ENCODE measurements at places on chromosomes 1 and 21. TPM values are rescaled to one million over a fixed set of nuclear protein-coding genes. Genes with fewer than 3 reads are reported as not detected.

GRCh38 chr1:161364332-161364731 is 3.3 kb downstream of the CFAP126 start:
- DNase-seq: no peak

- DNase-seq: peak; percentile 30
Observed at GRCh38 chr1:40302475-40302874, 14.6 kb downstream of the COL9A2 start.

CFAP45 gene
- 1.6 TPM for total RNA-seq

GRCh38 chr1:243525085-243525487 is 269.2 kb downstream of the SDCCAG8 start:
- DNase-seq: no peak

OTUD3 gene
- 14.0 TPM for total RNA-seq

GBP6 gene
- total RNA-seq: not detected

DNA sequence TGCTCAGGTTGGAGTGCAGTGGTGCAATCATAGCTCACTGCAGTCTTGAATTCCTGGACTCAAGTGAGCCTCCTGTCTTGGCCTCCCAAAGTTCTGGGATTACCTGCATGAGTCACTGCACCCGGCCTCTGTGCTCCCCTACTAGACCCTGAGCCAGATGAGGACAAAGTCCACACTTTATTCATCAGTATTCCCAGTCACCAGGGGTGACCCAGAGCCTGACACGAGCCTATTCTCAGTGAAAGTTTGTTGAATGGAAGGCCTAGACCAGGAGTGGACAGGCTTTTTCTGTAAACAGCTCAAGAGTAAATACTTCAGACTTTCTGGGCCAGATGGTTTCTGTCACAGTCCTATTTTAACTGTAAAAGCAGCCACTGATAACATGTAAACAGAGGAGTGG is 68.2 kb downstream of the MAB21L3 start:
- no peak for DNase-seq

AGT gene
- 13.0 TPM for total RNA-seq

CD244 gene
- 0.98 TPM for total RNA-seq

GRCh38 chr1:241331328-241332036 is 25.5 kb downstream of the RGS7 start:
- no peak for DNase-seq

DNA sequence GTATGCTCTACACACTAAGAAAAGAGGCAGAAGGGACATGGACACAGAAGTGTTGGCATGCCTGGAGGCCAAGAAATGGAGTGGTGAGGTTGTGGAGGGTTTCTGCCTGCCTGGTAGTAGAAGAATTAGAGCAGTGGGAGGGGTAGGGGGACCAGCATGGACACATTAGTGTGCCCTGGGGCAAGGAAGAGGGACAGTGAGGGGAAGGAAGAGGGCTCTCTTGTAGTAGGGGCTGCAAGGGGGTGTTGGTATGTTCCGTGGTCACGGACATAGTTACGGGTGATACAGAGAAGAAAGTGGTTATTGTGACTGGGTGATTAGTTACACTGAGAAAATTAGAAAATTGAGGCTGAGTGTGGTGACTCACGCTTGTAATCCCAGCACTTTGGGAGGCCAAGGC is 23.3 kb downstream of the LEMD1 start:
- DNase-seq: no peak

UBXN10 gene
- 0.13 TPM for total RNA-seq

- no peak for DNase-seq
Observed at GRCh38 chr1:38624336-38625039, 235.1 kb downstream of the RRAGC start.

FOXD2 gene
- 12.3 TPM for total RNA-seq

DNA sequence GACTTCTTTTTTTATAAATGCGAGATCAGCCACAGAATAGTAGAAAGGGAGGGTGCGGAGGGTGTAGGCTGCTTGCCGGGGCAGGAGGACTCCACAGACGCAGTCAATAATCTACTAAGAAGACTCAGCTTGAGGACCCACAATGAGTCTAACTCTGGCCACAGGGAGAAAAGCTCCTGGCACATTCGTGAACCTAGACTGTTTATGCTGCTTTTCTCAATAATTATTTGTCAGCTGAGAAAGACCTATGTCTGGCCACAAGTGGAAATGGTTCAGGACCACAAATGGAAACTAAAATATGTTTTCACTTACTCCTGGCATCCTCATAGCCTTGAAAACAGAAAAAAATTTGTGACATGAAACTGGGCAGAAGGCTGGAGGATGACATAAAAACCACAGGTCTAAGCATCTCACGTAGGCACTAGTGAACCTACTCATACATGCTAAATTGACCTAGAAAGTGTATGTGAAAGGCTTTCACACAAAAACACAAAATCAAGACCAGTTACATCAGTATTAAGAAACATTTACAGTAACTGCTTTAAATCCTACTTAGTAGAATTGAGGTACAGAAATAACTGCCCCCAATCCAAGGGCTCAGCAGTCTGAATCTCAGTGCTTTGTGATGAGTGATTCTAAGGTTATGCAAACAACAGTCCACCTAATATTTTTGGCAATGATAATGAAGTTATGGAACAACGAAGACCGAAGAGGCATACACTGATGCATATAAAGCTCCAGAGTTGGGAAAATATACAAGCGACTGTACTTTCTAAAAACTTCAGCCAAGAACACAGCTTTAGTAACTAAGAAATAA is 159.5 kb downstream of the SLC45A1 start:
- no peak for DNase-seq

GRCh38 chr1:17201201-17202021 is 3.5 kb upstream of the PADI1 start:
- peak; percentile 32 for DNase-seq

DNA sequence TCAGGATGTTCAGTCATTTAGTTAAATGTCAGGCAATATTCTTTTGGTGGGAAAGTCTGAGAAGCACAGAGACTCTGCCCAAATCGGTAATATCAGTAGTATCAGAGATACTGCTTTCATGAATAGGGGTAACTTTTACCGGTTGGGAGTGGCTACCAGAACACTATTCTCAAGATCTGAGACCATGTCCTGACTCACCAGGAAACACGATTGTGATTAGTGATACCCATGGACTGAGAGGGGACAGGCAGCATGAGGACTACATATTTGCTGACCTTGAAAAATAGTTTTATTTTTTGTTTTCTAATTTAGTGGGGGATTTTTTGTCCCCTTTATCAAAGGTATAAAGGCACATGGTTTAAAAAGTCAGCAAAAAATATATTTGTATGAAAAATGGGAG is 76.0 kb upstream of the NEK2 start:
- no peak for DNase-seq

IL22RA1 gene
- not detected for total RNA-seq

GRCh38 chr1:229221106-229222019 is 49.5 kb upstream of the RAB4A start:
- DNase-seq: peak; percentile 55

DNA sequence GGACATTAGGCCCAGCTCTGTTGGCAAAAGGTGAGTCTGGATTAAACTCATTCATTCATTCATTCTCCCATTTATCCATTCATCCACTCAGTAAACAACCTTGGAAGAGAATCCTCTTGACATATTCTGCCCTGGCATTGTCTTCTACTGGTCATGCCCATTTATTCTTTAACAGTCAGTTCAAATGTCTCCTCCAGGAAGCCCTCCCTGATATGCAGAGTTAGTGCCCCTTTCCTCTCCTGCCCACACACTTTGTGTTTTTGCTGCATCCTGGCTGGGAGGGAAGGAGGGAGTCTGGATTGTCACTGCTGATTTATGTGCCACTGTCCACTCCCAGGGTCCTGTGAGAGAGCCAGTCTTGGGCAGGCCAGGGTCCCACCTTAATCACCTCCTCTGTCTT is 600.3 kb downstream of the MATN1 start:
- DNase-seq: no peak

FALEC gene
- not detected for total RNA-seq

VAV3 gene
- total RNA-seq: 6.4 TPM

DNA sequence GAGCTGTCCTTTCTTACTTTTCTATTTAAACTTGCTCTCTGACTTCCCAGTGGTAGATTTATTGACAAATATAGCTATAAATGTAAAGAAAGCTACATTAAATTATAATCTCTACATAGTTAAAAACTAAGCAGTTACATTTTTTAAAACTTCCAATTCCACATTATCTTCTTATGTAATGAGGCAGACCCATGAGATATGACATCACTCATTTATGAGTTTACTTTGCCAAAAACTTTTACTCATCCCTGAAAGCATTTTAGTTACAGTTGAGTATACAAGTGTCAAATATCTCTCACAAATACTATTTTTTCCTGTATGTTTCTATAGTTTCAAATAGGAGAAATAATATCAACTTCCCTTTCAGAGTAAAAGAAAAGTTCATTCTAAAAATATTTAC is 3.8 kb downstream of the NMNAT2 start:
- DNase-seq: no peak

GRCh38 chr21:42122808-42123207 is 51.7 kb downstream of the UMODL1 start:
- no peak for DNase-seq

DSCAM gene
- 0.36 TPM for total RNA-seq

SCCPDH gene
- 79.0 TPM for total RNA-seq

GRCh38 chr1:147605591-147605990 is 64.3 kb downstream of the BCL9 start:
- no peak for DNase-seq

PLA2G2F gene
- not detected for total RNA-seq

LRRC47 gene
- 32.5 TPM for total RNA-seq

GRCh38 chr1:236468625-236469024 is 55.2 kb upstream of the LGALS8 start:
- no peak for DNase-seq

TRAF5 gene
- 22.0 TPM for total RNA-seq

- no peak for DNase-seq
Observed at GRCh38 chr1:229561141-229561540, 2.6 kb upstream of the ABCB10 start.

- no peak for DNase-seq
Observed at GRCh38 chr1:24222008-24222605, 35.0 kb upstream of the IFNLR1 start.

- DNase-seq: no peak
Observed at GRCh38 chr1:201164645-201165044, 10.4 kb upstream of the TMEM9 start.

- no peak for DNase-seq
Observed at GRCh38 chr1:171999756-172000155, 158.5 kb downstream of the DNM3 start.

PRKAB2 gene
- 19.0 TPM for total RNA-seq

- peak; percentile 55 for DNase-seq
Observed at GRCh38 chr1:235022341-235022980, 106.2 kb downstream of the TOMM20 start.

GRCh38 chr1:29245876-29246275 is 9.6 kb downstream of the PTPRU start:
- DNase-seq: no peak

DNA sequence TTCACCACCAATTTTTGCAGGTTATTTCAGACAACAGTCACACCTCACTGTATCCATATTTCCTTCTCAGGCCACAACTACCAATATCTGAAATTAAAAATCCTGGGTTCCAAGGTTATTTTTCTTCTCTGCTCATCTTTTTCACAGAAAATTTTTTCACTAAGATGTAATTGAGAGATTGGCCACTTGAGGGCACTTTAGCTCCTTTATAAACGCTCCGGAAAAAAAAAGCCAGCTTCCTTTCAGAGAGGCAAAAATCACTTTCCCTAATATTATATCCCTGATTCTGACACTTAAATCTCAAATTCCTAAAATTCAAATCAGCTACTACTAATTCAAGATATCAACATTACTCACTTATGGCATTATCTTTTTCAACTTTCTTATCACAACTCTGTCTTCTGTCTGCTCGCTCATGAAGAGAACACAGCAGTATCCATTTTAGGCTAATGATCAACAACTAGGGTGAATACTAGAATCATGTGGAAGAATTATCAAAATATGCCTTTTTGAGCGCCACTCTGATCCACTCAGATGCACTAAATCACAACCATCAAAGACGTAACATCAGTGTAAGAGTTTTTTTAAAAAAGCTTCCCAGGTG is 101.4 kb upstream of the RGS1 start:
- no peak for DNase-seq

DNA sequence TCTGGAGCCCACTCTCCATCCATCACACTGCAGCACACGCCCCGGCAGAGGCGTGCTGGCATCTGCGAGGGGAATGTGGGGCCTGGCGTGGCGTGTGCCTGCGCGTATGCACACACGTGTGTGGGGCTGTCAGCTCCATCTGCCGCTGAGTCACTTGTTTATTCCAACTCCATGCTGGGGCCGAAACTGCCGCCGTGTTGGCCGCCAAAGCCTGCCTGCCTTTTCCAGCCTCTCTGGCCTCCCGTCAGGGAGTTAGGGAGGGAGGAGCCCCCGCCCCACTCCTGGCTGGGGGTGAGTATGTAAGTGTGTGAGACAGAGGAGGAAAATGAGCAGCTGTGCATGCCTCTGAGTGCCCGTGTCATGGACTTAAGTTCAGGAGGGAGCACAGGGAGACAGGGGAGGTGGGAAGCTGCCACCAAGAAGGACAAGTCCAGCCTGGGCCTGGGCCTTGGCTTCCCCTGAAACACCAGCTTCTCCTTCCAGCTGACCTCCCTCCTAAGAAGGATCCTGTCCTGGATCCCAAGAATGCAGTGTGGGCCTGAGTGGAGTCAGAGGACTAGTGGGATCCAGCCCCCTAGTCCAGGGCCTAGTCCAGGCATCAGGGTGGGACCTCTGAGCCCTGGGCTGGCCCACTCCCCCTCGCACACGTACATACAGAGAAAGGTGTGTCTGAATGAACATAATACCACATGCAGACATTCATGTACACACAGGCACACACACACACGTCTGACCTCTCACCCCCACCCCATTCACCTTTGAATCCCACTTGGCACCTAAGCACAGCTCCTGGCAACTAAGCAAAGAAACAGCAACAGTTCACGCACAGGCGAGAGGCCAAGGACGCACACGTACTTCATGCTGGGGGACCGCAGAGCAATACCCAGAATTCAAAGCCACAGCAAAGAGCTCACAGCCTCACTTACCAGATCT is 24.7 kb downstream of the MEF2D start:
- no peak for DNase-seq

DNA sequence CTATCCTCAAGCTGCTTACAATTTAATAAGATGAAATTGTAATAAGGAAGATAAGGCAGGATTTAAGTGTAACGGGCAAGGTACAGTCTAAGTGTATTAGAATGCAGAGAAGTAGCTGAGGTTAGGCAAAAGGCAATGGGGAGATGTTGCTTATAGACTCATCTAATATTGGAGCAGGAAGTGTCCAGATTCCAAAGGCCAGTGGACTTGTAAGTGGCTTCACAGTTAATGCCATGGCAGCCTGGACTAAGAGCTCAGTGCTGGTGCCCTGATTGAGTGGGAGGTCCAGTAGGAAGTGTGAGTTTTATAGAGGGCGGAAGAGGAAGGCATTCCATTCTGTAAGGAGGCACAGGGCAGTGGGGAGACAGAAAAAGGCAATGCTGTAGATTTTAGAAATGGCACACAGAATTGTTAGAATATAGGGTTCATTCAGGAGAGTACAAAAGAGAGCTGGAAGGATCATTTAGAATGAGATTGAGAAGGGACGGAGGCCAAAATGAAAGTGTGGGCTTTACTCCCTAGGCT is 12.6 kb downstream of the MAP3K21 start:
- DNase-seq: no peak

FCGR3A gene
- total RNA-seq: 48.8 TPM
